ENCODE measurements at places on chromosomes 2 and 18.

DNA sequence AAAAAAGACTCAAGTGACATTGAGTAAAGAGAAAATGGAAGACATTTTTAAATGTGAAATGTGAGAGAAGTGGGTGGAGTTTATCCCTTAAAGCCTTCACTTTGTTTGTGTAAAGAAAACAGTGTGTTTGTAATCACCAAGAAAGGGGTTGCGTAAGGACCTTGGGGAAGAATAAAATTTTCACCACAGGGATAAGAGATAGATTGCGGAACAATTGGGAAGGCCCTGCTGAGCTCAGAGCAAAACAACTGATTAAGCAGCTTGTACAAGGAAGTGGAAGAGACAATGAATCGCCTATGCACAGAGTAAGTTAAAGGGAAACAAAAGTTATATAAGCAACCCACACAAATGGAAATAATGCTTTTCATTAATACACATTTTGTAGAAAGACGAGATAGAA lies 327.7 kb downstream of the RAD51AP2 start:
- no peak for DNase-seq

DNA sequence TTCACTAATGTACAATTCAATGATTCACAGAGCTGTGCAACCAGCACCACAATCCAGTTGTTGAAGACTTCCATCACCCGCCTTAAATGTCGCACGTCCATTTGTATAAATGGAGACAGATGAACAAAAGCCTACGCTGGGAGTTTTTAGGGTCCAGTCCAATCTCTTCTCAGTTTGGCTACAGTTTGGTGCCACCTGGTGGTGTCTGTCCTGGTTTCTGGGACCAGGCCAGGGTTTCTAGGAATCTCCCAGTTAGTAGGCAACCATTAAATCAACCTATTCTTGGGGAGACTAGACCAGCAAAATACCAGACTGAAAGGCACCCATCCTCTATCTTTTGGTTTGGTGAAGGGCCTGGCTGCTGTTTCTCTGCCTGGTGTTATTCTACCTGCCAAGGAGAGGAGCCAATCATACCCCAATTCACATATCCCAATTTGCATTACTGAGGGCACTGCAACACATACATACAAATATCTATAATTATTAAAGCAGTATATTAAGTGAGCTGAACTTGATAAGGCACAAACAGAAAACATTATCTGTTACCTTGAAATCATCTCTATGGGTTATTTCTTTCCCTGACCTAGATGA lies 3.2 kb upstream of the DDX1 start:
- DNase-seq = no peak

DNA sequence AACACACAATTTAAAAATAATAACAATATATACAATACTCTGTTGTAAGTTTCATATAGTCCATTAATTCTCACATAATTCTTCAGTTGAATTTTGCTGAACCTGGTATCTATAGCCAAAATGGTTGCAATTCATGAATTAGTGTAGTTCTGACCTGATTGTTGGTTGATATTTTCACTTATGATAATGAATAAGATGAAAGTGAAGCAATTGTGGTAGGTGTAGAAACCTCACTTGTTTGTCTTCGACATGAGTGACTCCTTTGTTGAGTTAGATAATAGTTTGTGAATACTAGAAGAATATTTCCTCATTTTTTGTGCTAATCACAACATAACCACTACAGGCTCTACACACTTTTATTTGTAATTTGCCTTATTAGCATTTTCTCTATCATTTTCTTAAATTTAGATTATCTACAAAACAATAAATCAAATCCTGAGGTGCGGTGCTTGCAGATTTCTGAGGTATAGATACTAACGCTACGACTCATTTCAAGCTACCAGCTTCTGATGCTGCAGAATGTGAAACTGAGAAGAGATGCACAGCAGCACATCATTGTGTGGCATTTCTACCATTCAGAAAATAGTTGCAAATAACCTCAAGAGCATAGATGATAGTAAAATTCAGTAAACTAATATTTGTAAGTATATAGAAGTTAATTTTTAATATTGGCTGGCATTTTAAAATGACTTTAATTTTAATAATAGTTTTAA lies 117.9 kb downstream of the KCNH7 start:
- no peak for DNase-seq

GRCh38 chr2:145221032-145221431 lies 701.1 kb upstream of the ZEB2 start:
- no peak for DNase-seq

DNA sequence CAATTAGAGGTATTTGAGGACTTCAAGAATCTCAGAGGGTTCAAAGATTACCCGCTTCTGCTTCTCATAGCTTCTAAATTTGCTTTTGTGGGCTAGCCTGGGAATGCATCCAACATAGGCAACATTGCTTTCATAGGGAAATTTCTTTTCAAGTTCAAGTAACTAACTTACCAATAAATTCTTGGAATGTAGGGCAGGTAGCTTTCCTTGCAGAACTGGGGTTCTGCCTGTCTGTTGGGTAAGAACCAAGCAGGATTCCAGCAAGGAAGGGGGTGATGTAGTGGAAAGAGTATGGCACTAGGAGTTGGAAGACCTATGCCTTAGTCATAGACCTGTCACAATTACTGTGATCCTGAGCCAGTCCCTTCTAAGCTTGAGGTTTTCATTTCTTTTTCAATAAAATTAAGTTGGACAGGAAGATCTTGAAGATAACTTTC lies 164.1 kb downstream of the FHOD3 start:
- no peak for DNase-seq

GRCh38 chr2:134773759-134774742 lies 55.3 kb upstream of the TMEM163 start:
- no peak for DNase-seq

DNA sequence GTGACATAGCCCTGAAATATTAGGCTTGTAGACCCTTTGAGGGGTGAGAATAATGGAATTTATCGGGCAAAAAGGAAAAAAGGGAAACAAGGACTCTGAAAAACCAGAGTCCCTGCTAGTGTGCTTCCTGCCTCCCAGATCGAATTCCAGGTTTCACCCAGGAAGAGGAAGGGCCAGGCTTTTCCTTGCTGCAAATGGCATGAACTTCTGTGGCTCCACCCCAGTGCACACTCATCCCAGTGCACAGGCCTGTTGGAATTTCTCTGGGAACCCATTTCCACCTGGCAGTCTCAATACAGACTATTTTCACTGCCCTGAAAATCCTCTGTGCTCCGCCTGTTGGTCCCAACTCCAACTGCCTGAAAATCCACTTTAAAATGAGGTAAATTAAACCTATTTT lies 29.9 kb downstream of the C18orf54 start:
- no peak for DNase-seq

GRCh38 chr2:170306293-170306873 lies 128.4 kb downstream of the MYO3B start:
- DNase-seq = no peak

- DNase-seq = no peak
These were observed 56.9 kb upstream of the LPIN2 start for GRCh38 chr18:3069671-3070433.

GRCh38 chr2:151191001-151191400 lies 70.7 kb downstream of the RBM43 start:
- no peak for DNase-seq

GRCh38 chr2:37585982-37586621 lies 85.3 kb downstream of the CDC42EP3 start:
- DNase-seq = peak; percentile 39

GRCh38 chr2:214574084-214574781 lies 163.4 kb downstream of the VWC2L start:
- no peak for DNase-seq

GRCh38 chr18:39990540-39990939 lies 1964.5 kb upstream of the PIK3C3 start:
- no peak for DNase-seq

GRCh38 chr2:161199912-161200701 lies 39.9 kb downstream of the TANK start:
- DNase-seq = no peak

DNA sequence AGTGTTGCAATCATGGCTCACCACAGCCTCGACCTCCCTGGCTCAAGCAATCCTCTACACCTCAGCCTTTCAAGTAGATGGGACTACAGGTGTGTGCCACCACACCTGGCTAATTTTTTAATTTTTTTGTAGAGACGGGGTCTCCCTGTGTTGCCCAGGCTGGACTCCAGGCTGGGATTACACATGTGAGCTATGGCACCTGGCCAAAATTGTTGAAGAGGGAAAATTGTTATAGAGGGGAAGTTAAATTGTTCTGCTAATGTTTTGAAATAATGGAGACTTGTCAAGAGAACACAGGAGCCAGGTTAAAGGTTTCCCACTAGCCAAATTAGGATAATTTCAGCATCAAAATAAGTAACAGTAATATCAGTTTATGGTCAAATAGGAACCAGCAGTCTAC lies 25.1 kb downstream of the PPIG start:
- no peak for DNase-seq

- DNase-seq = peak; percentile 27
These were observed 92.7 kb downstream of the COPS8 start for GRCh38 chr2:237178396-237178795.

DNA sequence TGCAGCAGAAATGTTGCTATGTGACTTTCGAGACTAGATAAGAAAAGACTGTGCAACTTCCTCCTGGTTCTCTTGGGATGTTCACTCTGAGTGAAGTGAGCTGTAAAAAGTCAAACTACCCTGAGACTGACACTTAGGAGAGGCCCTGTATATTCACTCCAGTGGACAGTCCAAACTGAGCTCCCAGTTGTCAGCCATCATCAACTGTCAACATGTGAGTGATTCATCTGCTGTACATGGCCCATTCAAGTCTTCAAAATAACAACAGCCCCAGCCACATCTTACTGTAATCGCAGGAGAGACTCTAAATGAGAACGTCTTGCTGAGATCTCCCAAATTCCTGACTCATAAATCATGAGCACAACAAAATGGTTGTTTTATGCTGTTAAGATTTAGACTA lies 8.5 kb upstream of the UNC80 start:
- DNase-seq = no peak

- no peak for DNase-seq
These were observed 162.1 kb upstream of the SH3BP4 start for GRCh38 chr2:234789556-234790325.

DNA sequence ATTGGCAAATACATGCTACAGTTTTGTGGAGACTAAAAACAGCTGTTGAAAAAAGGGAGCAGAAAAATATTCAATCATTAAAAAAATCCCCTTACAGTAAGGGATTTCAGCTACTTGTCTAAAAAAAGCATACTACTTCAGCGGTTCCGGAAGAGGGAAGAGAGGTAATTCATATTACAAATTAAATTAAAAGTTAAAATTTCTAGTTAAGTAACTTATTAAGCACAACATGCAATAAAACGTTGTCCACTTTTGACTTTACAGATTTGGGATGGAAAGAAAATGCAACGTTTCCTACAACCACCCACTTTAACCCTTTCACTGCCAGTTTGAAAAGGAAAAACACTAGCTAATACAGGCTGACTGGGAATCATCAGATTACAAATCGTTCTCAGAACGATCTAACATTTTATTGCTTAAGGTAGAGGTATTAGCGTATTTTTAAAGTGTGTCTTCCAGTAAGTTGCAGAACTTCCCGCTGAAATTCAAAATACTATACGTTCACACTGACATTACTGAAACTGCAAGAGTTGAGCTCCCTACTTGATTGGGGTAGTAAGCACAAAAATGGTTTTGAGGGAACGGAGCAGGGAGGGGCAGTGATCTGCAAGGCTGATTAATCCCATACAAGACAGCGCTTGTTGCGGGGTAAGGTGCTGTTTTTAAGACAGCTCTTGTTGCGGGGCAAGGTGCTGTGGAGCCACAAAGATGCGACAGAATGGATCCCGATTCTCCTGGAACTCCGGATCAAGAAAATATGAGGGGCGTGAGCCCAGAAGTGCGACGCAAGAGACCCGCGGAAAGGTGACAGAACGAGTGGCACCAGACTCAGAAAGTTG lies 743 bp downstream of the HADHA start:
- DNase-seq = no peak

GRCh38 chr18:49858309-49859020 lies 45.1 kb upstream of the ACAA2 start:
- DNase-seq = peak; percentile 35

DNA sequence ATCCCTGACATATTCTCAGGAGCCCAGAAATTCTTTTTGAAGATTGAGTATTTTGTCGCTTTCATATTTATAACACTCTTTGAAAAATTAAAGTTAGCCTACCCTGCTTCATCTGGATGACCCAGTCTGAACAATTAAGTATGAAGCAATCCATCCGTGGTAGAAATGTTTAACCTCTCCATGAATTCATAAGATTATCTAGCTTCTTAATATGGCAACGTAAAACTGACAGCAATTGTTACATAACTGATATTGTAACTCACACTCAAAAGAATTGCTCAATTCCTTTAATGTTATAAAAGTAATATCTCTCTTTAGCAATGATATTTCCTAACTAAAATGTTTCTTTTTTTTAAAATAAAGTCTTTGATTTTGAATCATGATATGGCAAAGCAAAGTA lies 7.2 kb upstream of the ABCA12 start:
- no peak for DNase-seq

GRCh38 chr2:119691651-119692245 lies 12.7 kb downstream of the TMEM177 start:
- no peak for DNase-seq

GRCh38 chr18:44954257-44954656 lies 273.6 kb downstream of the SETBP1 start:
- DNase-seq = no peak

- no peak for DNase-seq
These were observed 59.8 kb upstream of the PELI1 start for GRCh38 chr2:64203858-64204632.

DNA sequence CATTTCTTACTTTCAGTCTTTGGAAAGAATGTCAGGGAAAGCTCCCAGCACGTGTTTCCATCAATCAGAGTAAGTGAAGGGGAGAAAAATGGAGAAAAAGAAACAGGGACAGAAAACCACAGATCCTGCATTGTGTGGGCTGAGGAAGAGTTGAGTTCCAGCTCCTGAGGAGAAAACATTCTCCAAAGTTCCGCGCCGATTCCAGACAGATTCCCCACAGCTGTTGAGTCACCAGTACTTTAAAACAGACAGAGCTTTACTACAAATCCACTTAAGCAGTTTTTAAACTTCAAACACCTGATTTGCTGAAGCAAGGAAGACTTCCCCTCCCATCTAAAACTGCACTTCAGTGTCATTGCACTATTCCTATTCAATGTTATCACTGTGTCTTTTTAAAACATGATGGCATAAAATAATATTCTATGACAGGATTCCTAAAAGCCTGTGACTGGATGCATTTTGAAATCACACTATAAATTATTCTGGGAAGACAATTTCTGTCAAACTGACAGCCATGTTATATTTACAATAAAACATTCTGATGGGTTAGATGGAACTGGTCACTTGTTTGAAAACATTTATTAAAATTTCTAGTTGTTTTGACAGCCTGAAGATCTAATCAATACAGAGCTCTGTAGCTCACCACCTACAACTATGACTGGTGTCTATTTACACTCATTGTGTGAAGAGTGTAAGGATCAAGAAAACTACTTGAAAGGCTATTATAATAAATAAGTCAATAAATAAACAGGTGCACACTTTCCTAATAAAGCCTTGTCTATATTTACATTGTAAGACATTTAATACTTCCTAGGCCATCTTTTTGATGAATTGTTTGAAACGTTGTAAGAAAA lies 40.9 kb downstream of the TCF4 start:
- peak; percentile 2 for DNase-seq
